Fibroblast of upper back skin (primary cell): ENCODE measurements at places on chromosomes 2 and 18.

GRCh38 chr2:124514236-124514635 is 489.1 kb downstream of the CNTNAP5 start:
- no peak for DNase-seq

GRCh38 chr2:190582736-190583506 is 48.4 kb upstream of the NEMP2 start:
- DNase-seq = no peak

GRCh38 chr2:232282508-232283055 is 96.0 kb upstream of the ALPP start:
- DNase-seq = no peak

- no peak for DNase-seq
Measured at GRCh38 chr2:74817304-74817675, 16.6 kb upstream of the HK2 start.
